Activated CD4-positive, alpha-beta T cell treated with anti-CD3 and anti-CD28 coated beads, Interleukin-2, amount 10 ng/mL, durations not matched to agents 7 days and 5 days (primary cell): ENCODE measurements at places on chromosomes 13 and 19.

DNA sequence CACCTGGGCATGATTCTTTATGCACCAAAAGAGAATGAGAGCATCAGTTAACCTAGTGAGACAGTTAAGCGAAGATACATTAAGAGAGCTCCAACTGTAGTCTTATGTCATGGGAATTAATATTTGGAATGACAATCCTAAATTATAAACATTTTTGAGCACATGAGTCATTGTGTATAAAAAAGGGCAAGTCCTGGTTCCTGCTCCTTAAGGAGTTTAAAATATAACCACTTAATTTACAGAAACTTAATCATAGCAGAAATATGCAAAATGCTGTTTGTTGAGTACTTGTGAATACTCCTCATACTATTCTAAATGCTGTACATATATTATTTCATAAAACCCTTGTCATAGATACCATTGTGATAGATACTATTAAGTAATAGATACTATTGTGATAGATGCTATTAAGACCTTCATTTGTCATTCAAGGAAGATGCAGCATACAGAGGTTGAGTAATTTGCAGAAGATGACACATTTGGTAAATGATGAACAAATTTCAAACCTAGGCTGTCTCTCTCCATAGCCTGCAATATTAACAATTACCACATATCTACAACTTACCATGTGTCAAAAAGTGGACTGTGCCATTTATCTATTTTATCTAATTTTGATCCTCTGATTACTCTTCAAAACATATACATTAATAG lies 301.0 kb downstream of the TBC1D4 start:
- no peak for DNase-seq

GRCh38 chr13:112669881-112670499 lies 19.8 kb upstream of the ATP11A start:
- no peak for DNase-seq

DNA sequence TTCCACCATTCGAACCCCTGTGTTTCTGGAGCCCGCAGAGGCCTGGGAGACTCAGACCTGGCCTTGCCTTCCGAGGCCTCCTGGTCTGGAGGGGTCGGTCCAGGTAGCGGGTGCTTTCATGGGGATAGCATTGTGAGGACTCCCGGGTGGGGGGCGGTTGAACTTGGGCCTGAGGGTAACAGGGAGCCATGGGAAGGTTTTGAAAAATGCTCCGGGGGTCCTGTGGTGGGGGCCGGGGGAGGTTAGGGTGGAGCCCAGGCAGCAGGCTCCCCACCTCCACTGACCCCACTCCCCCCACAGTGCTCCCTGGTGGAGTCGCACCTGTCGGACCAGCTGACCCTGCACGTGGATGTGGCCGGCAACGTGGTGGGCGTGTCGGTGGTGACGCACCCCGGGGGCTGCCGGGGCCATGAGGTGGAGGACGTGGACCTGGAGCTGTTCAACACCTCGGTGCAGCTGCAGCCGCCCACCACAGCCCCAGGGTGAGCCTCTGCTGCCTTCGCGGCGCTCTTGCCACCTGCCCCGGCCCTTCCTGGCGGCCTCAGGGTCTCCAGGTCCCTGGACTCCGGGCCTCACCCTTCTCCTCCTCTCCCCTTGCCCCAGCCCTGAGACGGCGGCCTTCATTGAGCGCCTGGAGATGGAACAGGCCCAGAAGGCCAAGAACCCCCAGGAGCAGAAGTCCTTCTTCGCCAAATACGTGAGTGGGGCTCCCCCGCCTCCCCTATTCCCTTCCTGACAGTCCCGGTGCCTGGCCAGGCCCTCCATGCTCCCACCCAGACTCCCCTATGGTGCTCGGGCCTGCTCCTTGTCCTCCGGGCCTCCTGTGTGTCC lies 3.8 kb upstream of the GARIN5A start:
- no peak for DNase-seq

DNA sequence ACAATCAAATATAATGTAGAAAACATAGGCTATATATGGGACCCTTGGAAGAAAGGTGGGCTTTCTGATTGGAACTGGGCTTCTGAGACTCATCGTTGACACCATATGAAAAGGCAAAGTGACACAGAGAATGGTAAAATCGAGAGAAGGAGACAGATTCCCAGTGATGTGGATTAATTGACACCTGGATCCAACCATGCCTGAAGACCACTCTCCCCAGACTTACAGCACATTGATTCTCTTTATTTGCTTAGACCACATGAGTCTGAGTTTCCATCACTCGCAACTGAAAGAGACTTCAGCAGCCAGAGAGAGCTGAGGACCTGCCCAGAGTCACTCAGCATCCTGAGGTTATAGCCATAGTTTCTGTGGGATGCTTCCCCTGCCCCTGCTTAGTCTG lies 6.0 kb downstream of the CYP4F11 start:
- no peak for DNase-seq

- DNase-seq: no peak
Measured at GRCh38 chr13:48489666-48490065, 43.2 kb downstream of the RCBTB2 start.

- no peak for DNase-seq
Measured at GRCh38 chr19:41530761-41531301, 45.1 kb upstream of the CEACAM21 start.

DNA sequence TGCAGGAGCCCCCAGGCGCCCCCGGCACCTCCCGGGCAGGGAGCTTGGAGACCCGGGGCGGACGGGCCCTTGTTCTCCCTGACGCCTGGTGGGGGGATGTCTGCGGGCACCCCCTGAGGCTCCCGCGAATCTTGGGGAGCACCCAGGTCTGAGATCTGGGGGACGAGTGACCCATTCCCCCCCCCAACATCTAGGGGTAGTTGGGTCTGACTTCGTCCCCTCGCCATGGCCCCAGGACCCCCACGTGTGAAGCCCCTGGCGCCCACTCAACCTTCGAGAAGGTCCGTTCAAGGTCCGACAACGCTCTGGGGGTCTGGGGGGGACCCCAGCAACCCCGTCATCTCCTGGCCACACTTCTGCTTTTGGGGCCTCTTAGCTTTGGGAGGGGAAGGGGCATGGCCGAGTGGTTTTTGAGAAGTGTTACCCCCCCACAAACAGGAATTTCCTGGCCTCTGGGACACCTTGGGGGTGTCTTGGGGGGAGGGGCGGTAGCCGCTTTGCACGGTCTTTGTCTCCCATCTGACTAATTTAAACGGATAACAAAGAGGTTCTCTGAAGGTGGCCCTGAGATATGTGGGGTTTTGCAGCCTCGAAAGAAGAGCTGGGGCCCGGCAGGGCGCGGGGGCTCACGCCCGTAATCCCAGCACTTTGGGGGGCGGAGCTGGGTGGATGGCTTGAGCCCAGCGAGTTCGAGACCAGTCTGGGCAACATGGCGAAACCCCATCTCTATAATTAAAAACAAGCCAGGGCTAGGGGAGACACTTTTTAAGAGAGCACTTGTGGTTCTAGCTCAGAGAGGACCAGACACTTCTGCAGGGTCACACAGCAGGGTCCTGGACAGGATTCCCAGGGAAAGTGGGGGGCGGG lies 608 bp downstream of the CNN2 start:
- DNase-seq: peak; percentile 47

GRCh38 chr13:20174656-20175405 lies 14.0 kb upstream of the GJA3 start:
- peak; percentile 16 for DNase-seq

DNA sequence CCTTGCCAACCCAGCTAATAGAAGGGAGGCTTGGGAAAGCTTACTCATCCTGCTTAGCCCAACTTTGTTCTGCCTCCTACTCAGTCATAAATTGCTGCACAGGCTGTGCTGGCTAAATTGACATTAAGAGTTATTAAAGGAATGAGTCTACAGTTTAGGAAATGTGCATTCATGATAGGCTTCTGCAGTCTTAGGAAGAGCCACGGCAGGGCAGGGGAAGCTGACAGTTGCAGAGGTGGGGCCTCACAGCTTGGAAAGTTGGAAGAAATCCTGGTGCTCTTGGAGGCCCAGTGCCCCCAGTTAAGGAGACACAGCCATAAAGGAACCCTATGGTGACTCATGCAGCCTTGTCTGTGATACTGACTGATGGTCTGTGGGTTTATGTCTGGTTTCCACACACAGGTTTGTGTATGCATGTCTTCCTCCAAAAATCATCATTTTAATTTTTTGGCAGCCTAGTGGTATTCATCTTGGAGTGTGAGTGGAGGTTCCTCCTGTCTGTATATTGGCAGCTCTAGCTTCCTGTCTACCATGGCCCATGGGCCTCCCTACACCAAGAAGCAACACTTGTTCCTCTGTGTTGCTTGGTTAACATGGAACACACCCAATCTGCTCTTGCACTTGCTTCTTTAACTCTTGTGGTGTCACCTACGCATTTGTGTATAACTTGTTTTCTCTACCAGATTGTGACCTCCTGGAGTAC lies 135.0 kb upstream of the KL start:
- DNase-seq: no peak

GRCh38 chr19:58380037-58380661 lies 681 bp downstream of the ZNF837 start:
- DNase-seq: no peak

GRCh38 chr19:45145270-45146189 lies 15.3 kb downstream of the NKPD1 start:
- no peak for DNase-seq

GRCh38 chr19:16077984-16078758 lies 1.9 kb downstream of the TPM4 start:
- DNase-seq: no peak

DNA sequence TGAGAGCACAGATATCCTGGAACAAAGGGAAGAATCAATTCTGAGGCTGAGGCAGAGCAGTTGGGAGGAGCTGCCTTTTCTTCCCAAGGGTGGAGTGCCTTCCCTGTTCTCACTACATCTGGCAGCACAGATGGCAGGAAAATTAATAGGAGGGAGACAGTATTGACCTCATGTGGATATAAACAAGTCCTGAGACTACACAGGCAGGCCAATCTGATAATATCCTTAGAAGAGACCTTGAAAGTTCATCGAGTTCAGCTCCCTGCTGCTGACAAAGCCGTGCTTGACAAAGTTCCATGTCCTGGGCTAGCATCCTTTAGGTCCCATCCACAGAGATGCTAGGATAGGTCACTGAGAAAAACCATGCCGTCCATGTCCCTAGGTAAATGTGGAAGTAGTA lies 1451.5 kb downstream of the EFNB2 start:
- no peak for DNase-seq

DNA sequence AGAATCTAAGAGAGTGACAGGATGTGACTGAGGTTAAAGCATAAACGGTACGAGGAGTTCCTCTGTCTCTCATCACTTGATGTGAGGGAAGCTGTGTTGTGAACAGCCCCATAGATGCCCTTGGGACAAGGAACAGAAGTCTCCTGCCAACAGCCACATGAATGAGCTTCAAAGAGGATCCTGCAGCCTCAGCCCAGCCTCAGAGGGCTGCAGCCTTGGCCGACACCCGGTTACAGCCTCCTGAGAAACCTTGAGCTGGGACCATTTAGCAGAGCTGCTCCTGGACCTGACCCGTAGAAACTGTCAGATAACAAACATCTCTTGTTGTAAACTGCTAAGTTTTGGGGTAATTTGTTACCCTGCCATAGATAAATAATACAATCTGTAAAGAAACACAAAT lies 54.2 kb downstream of the CCNE1 start:
- no peak for DNase-seq

- no peak for DNase-seq
Measured at GRCh38 chr13:99577934-99578917, 77.0 kb downstream of the TM9SF2 start.

DNA sequence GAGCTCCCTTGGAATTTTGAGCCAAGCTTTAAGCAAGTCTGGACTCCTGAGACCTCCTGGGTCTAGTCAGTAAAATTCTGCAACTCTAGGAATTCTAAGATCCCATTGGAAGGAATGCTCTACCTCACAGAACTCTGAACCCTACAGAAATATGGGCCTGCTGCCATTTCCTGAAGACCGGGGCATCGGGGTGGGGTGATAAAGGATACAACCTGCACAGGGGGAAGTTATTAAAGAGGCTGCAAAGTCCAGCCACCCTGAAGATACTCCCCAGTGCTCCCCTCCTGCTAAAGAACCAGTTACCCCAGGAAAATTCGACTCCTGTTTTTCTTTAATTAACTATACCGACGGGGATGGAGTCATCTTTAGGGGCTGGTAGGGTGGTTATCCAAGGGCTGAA lies 2.4 kb upstream of the PPP1R37 start:
- DNase-seq: no peak

DNA sequence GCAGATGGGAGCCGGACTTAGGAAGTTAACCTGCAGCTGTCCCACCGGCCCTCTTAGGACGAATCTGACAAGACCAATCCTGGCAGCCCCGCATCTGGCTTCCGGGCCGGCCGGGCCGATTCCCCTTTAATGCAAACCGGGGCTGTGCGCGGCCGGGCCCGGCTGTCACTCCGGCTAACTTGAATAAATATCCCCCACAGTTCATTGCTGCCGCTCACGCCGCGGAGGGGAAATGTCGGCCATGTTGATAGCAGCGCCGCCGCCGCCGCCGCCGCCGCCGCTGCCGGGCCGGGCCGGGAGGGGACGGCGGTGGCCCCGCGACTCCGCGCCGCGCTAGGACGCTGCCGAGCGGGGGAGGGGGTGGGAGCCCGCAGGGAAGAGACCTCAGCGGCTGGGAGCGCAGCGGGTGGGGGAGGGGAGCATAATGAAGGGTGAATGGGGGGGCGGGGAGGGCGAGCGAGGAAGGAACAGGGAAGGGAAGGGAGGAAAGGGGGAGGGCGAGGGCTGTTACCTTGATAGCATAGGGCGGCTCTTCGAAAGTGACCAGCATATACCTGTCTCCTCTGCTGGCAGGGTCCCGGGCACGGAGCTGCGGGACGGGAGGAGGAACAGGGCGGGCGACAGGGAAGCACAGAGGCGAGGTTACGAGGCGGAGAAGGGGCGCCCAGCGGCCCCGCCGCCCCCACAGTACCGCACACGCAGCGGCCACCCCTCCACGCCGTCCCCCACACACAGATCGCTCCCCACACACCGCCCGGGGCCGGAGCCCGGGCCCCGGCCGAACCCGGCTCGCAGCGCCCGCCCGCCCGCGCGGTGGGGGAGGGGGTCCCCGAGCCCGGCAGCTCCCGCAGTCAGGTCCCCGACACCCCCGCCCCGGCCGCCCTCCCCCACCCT lies 1.1 kb downstream of the INTS6 start:
- peak; percentile 85 for DNase-seq

DNA sequence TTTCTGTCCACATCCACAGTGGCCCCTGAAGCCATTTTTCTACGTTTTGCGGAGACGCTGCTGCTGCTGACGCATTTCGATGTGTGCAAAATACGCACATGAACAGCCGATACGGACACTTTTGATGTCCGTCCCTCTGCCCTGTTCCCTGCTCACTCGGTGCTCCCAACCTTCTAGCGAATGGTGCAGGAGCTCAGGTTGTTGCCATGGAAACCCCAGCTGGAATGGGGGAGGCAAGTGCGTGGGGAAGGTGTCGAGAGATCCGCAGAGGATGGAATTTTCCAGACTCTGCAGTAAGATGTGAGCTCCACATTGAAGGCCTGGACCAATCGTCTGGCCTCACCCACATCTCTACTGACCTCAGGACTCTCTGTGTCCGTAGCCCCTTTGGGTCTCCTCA lies 109.2 kb upstream of the USP29 start:
- DNase-seq: no peak
